ENCODE measurements at places on chromosomes 3 and 15. TPM values are rescaled to one million over a fixed set of nuclear protein-coding genes. Genes with fewer than 3 reads are reported as not detected.

The MKRN3 gene
- not detected for total RNA-seq

The UTS2B gene
- not detected for total RNA-seq

The DISP2 gene
- under 0.01 TPM for total RNA-seq

The TMEM43 gene
- total RNA-seq = 88.5 TPM

- no peak for DNase-seq
Measured at GRCh38 chr3:15384510-15385237, 42.7 kb downstream of the METTL6 start.

- DNase-seq = no peak
Measured at GRCh38 chr3:13498354-13499060, 18.4 kb downstream of the HDAC11 start.

GRCh38 chr3:105927741-105928140 lies 58.9 kb upstream of the CBLB start:
- DNase-seq = no peak

DNA sequence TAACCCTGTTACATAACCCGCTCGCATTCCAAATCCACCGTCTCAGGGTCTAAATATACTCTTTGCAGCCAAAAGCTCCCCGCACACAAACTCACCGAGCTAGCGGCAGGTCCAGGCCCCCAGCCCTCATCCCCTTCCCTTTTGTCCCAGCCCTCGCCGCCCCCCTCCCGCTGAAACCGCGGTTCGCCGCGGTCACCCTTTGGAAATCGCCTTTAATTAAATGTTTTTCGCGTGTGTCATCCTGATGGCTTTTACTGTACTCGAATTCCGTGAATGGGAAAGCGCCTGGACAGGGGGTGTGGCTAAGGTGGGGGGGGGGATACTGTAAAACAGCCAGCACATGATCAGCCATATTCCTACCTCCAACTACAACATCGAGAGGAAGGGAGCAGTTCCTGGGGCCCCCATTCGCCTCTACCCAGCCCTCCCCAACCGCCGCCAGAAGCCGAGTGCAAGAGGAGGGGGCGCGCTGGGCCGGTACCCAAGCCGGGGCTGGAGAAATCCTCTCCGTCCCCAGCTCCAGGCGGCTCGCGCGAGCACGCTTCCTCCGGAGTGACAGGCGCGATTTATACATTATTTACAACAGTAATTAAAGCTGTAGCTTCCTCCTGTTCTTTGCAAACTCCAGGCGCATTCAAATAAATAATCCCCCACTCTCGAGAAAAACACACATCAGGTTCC lies 1.7 kb downstream of the RORA start:
- peak; percentile 17 for DNase-seq

All from bronchial epithelial cell (primary cell).